ENCODE measurements at places on chromosomes 5 and 9.

DNA sequence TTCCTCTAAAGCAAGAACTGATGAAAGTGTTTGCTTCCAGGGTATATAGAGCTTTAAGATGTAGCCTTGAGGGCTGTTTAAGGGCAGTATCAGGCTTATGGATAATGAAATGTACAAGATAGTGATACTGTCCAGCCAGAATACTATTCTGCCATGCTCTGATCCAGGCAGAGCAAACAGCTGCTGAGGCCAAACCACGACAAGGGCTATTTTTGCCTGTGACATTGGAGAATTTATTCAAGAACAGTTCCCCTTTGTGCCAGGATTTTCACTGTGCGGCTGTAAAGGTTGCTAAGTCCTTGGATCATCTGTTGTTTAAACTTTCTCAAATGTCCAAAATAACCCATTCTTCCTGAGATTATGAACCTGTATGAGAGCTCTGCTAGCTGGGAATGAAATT is 70.4 kb downstream of the OTP start:
- no peaks in the 10 kb centered on the region for H3K4me1 ChIP-seq
- DNase-seq: no peak
- no peak overlapping the region for H3K4me3 ChIP-seq
- no peaks in the 10 kb centered on the region for H3K27me3 ChIP-seq
- no peak overlapping the region for H3K27ac ChIP-seq
- H3K36me3 ChIP-seq: no peaks in the 10 kb centered on the region

GRCh38 chr5:172802112-172802511 is 31.1 kb upstream of the DUSP1 start:
- H3K27ac ChIP-seq: no peak overlapping the region
- DNase-seq: no peak
- H3K4me1 ChIP-seq: peaks cover 4% of the 10 kb centered on the region
- no peaks in the 10 kb centered on the region for H3K27me3 ChIP-seq

DNA sequence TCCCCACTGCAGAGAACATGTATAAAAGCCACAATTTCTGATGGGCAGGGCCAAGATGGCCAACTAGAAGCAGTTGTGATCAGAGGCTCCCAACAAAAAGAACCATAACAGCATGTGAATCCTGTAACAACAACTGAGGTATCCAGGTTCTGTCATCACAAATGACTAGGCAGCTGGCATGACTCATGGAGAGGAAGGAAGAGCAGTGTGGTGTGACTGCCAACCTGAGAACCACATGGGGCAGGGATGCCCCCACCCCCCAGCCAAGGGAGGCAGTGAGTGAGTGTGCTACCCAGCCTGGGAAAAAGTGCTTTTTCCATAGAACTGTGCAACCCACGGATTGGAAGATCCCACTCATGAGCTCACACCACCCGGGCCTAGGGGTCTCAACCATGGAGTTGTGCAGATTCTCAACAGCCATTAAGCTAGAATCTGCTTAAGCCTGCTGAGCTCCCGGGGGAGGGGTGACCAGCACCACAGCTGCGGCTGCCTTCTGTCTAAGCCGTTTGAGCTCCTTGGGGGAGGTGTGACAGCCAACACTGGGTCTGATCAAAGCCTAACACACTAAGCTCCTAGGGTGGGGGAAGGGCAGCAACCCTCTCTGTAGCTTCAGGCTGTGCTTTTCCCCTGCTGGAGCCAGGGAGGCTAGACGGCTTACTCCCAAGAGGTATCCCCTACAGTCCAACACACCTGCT is 80.1 kb upstream of the DMAC1 start:
- H3K4me1 ChIP-seq: no peaks in the 10 kb centered on the region
- no peaks in the 10 kb centered on the region for H3K27me3 ChIP-seq
- no peak for DNase-seq
- H3K4me3 ChIP-seq: no peak overlapping the region

DNA sequence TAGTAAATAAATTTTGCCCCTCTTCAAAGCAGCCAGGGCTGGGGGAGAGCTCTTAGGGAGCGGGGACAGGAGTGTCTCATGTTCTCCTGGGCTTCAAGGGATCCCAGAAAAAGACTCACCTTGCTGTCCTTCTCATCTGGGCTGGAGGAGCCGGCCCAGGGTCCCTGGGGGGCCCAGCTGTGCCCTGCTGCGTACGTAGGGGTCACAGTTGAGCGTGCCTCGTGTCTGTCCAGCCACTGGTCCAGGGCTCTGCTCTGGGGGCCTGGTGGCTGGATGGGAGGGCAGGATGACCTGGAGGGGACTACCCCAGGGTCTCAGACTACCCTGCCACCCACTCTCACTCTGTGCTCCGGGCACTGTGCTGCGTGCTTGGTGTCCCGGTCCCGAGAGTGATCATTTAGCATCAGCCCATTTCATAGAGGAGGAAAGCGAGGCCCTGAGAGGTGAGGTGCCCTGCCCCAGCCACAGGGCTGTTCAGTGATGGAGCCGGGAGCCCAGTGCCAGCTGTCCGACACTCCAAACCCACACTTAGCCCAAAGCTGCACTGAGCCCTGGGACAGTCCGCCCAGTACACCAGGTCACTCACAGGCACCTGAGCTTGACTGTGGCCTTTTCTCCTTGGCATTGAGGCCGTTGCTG is 26.2 kb upstream of the TDRD7 start:
- H3K27ac ChIP-seq: no peak overlapping the region
- H3K36me3 ChIP-seq: no peaks in the 10 kb centered on the region
- no peak for DNase-seq
- peaks cover 8% of the 10 kb centered on the region for H3K27me3 ChIP-seq
- no peak overlapping the region for H3K4me3 ChIP-seq
